ENCODE measurements at places on chromosomes 12 and 14. TPM values are rescaled to one million over a fixed set of nuclear protein-coding genes. Genes with fewer than 3 reads are reported as not detected.

CACNA2D4 gene
- 7.2 TPM for total RNA-seq

LHX5 gene
- total RNA-seq, result not detected

ENDOU gene
- not detected for total RNA-seq

OTOGL gene
- not detected for total RNA-seq

FOXN3 gene
- 69.1 TPM for total RNA-seq

STYK1 gene
- total RNA-seq, result not detected

KRT71 gene
- not detected for total RNA-seq

CLEC4C gene
- total RNA-seq, result not detected

OR6C2 gene
- not detected for total RNA-seq

NGB gene
- not detected for total RNA-seq

NEUROD4 gene
- not detected for total RNA-seq

TMEM179 gene
- 0.32 TPM for total RNA-seq

LAG3 gene
- 93.9 TPM for total RNA-seq

LRFN5 gene
- not detected for total RNA-seq

REP15 gene
- total RNA-seq, result not detected

LRRK2 gene
- total RNA-seq, result not detected

LRP1-AS gene
- total RNA-seq, result not detected

CCDC198 gene
- total RNA-seq, result not detected

HCFC2 gene
- 6.4 TPM for total RNA-seq

CEP170B gene
- total RNA-seq, result 3.9 TPM

PWP1 gene
- total RNA-seq, result 60.0 TPM

CTSG gene
- total RNA-seq, result not detected

ART4 gene
- total RNA-seq, result not detected

ACRBP gene
- 1.7 TPM for total RNA-seq

AMIGO2 gene
- total RNA-seq, result 17.1 TPM

ARHGAP9 gene
- 101 TPM for total RNA-seq

IGFBP6 gene
- total RNA-seq, result 2.4 TPM

SLC25A21 gene
- total RNA-seq, result not detected

NAA30 gene
- total RNA-seq, result 17.6 TPM

DERA gene
- 30.9 TPM for total RNA-seq

UBE2N gene
- total RNA-seq, result 279 TPM

GPHB5 gene
- total RNA-seq, result not detected

FOXJ2 gene
- total RNA-seq, result 14.8 TPM

DACT1 gene
- total RNA-seq, result 8.9 TPM

CCDC175 gene
- not detected for total RNA-seq

NINJ2 gene
- total RNA-seq, result 5.7 TPM

ZC2HC1C gene
- 1.2 TPM for total RNA-seq

All from activated CD4-positive, alpha-beta T cell treated with anti-CD3 and anti-CD28 coated beads for 36 hours (primary cell).